Fibroblast of lung (primary cell): ENCODE measurements at places on chromosomes 5 and 9. TPM values are rescaled to one million over a fixed set of nuclear protein-coding genes. Genes with fewer than 3 reads are reported as not detected.
A peak's percentile ranks its signal among the peaks of the same experiment; 100 is the strongest.

DNA sequence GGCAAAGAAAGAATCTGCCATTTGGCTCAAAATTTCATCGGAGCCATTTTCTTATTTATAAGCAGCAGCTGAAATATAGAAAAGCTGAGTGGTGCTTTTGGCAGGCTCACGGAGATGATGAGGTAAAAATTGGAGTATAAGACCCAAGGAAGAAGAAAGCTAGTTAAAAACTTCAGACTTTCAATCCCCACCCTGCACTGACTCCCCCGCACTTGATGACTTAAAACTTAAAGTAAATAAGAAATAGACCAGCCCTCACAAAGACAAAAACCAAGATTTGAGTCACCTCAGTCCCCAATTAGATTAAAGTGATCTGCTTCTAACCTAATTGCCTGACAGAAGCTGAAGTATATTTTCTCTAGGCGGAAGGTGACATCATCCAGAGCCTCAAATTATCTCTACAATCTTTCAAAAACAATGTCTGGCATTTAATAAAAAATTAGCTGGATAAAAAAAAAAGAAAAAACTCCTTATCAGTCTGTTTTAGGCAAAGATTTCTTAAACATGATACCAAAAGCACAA is 124.0 kb upstream of the PJA2 start:
- DNase-seq: peak; percentile 4

DNA sequence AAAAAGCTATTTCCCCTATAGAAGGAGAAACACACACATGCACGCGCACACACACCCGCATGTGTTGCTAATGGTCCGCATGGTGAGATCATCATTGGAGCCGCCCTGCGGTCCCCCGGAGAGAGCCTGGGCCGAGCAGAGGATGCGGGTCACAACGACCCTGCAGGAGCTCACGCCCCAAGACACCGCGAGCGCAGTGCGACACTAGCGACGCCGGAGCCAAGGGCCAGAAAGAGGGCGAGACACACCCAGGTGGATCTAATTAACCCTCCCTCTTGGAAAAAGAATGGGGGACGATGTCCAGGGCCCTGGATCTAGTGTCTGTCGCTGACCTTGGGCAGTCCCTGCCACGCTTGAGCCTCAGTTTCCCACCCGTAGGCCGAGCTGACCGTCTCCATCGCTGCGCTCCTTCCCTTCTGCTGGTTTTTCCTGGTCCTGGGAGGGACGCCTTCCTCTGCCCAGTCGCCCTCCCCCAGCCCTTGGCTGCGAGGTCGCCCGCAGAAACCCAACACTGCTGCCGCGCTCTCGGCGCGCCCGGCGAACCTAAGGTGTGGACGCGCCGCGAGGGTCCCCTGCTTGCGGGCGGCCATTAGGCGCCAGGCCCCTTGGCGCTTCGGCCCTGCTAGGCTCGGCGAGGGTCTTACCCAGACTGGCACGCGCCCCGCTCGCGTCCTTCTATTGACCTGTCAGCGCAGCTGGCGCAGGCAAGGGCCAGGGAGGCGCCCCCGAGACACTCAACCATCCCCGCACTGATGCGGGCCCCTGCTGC is 47.5 kb upstream of the RNF20 start:
- peak; percentile 46 for DNase-seq

DNA sequence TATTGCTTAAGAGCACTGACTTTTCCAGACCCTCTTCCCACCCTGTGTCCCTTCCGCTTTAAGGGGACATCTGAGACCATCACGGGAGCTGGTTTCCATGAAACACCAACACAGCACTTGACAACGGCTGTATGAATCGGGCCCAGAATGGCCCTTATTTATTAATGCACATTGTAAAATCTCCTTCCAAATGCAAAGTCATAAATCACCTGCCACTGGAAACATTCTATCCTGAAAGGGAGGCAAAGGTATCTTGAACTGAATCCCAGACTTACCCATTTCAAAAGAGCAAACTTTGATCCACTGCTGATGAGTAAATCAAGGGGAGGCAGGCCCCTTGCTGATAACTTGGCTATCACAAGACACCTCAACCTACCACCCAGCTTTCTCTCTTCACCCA is 37.4 kb downstream of the SHB start:
- no peak for DNase-seq

PHF24 gene
- polyA plus RNA-seq: not detected in 2 replicates

PCDH12 gene
- polyA plus RNA-seq: 0.01 and 0.02 TPM in 2 replicates
